ENCODE measurements at places on chromosomes 4 and X.
A peak's percentile ranks its signal among the peaks of the same experiment; 100 is the strongest.

DNA sequence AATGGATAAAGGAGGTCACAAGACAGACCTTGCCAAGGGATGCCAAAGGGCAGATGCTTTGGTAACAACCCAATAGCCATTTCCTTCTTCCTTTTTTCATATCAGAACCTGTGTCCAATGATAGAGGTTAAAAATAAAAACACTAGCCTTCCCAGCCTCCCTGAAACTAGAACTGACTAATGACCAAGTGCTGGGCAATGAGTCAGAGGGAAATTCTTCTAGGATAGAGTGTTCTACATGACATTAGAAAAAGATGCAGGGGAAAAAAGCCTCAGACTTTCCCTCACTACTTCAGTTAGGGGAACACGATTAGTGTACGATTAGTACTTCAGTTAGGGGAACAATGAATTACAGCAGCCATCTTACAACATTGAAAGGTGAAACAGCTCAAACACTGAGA lies 29.3 kb upstream of the FAM47C start:
- DNase-seq, result no peak

GRCh38 chrX:40127052-40127451 lies 29.3 kb upstream of the BCOR start:
- no peak for DNase-seq

DNA sequence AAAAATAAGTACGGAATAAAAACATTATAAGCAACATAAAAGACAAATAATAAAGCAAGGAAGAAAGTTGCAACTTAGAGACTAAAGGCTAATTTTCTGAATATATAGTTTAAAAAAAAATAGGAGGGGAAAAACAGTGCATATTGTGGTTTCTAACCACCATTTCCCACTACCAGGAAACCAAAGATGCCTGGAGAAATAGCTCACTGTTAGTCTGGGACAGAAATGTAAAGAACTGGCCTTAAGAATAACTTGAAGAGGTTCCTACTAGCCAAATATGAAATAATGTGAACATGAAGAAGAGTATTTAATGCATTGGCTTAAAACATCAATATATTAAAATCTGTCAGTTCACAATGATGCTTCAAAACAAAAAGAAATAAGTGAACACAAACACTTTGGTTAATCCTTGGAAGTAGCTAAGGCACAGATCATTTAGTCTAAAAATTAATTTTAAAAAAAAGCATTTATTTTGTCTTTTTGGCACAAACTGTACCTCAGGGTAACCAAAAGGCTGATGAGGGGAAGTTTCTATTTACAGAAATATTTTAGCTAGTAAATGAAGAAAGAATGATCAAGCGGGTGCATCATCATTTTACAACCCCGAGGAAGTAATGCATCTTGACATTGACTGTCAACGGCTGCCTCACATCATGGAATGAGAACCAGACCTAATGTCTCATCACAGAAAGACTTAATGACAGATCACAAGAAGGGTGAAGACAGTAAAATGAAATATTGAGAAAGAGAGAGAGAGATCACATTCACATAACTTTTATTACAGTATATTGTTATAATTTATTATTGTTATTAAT lies 297.2 kb upstream of the LDB2 start:
- DNase-seq, result no peak

GRCh38 chr4:8278421-8279287 lies 9.1 kb downstream of the HTRA3 start:
- no peak for DNase-seq

GRCh38 chr4:5467111-5467510 lies 241.2 kb downstream of the EVC2 start:
- no peak for DNase-seq

- no peak for DNase-seq
Observed at GRCh38 chrX:101685923-101686322, 26.3 kb upstream of the ARMCX2 start.

DNA sequence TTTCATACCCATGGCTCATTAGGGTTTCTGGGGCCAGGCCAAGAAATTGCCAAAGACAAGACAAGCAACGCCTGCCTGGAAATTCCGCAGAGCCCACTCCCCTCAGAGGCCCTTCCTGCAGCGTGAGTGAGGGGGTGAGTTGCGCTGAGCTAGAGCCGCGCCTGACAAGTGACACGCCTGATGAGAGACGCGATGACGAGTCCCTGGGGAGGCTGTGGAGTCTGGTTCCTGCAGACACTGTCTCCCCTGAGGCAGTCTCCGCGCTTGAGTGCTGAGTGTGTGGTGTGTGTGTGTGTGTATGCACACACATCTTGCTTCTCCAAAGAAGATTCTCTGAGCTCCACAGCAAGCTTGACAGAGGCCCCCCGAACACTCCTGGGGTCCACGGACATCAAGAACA lies 269.8 kb downstream of the BCOR start:
- DNase-seq, result no peak

GRCh38 chr4:128286474-128287058 lies 1.0 kb downstream of the PGRMC2 start:
- no peak for DNase-seq

DNA sequence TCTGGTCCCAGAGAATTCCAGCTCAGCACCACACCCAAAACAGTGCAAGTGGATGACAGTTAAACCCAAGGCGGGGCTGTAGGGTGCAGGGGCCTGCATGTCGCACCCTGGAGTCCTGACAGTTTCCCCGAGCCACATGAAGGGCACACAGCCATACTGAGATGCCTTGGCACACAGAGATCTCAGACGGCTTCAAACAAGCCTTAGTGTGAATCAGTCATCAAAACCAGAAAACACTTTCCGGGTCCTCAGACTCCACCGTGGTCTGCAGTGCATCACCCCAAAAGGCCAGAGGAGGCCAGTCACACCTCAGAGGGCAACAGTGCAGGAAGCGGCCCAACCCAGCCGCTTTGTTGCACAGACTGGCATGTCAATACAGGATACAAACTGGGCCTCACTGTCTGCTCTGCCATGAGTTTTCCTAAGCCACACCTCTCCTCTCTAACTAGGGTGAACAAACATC lies 64.6 kb upstream of the ENPP6 start:
- DNase-seq, result no peak

- DNase-seq, result no peak
Observed at GRCh38 chrX:113804819-113805218, 779.1 kb upstream of the HTR2C start.

DNA sequence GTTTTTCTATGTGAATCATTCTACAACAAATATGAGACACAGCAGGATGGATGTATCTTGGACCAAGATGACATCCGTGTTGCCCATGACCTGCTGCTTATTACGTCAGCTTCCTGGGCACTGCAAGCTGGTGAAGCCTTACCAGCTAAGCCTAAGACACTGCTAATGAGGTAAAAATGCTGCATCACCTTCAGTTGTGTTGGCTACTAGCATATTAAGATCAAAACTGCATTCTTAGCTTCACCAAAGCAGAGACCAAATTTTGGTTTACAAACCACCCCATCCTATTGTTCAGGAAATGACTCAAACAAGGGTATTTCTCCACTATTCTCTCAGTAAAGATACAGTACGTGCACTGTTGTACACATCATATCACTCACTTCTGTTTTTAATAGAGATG lies 50.3 kb downstream of the MAML3 start:
- no peak for DNase-seq

DNA sequence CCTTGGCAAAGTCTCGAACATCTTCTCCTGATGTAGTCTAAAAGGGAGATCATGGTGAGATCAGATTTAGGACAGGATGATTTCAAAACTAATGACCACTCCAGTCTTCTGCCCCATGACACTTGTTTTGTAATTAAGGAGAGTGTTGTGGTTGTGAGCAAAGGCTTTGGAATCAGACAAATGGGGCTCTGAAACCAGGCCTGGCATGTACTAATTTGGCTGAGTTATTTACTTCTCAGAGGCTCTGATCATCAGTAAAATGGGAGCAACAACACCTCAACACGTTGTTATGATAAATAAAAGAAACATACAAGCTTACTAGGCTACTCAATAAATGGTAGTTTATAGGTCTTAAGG lies 106.9 kb upstream of the FTHL17 start:
- no peak for DNase-seq

GRCh38 chrX:130770615-130771014 lies 132.4 kb downstream of the ENOX2 start:
- DNase-seq, result no peak

- DNase-seq, result no peak
Observed at GRCh38 chr4:188433741-188434315, 294.6 kb downstream of the TRIML1 start.

DNA sequence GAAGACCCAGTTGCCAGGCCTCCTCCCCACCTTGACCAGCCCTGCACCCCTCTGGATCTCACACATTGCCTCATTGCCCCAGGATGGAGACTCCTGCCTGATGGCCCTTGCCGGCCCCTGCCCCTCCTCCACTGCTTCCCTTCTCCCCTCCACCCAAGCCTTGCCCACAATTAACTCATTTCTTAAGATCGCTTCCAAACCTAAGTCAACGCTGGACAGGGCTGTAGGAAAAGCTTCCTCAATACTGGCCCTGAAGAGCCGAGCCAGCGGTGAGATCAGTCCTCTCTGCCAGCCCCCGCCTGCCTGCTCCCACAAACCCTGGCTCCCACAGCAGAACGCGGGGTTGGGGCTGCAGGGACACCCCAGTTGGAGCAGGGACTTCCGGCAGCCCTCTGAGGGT lies 7.5 kb upstream of the HAUS7 start:
- DNase-seq, result no peak

- no peak for DNase-seq
Observed at GRCh38 chr4:122766353-122766705, 33.8 kb downstream of the BBS12 start.

DNA sequence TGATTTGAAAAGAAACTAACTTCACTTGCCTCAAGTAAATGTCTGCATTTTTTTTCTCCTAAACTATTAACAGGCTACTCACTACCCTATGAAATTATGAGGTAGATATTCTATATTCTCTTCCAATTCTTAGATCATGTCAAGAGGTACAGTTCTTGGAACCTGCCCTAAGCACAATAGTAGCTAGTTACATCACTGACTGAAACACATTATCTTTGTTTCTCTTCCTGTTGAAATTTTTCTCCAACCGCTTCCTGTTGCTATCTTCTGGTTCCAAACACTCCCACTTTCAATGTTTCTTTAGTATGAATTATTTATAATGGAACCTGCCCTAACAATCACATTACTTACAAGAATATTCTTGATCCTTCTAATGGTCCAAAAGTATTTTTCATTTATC lies 5.0 kb upstream of the BANK1 start:
- no peak for DNase-seq

- DNase-seq, result no peak
Observed at GRCh38 chr4:8547912-8548730, 32.1 kb upstream of the GPR78 start.

DNA sequence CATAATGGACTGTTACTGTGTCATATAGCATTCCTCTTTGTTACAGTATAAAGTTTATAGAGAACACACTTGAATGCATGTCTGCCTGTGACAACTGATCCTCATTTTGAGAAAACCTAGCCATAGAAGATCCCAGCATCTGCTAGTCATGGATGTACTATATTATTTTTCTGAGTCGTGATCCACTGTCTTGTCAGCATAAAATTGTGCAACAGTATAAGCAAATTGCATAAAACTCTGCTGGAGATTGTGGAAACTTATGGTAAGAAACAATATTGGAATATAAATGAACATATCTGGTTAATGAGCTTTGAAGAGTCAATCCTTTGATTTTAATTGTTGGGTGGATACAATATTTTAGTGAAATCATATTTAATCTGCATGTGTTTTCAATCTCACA lies 3.6 kb downstream of the NEIL3 start:
- no peak for DNase-seq

- DNase-seq, result no peak
Observed at GRCh38 chr4:33649471-33649870, 2594.8 kb downstream of the ARAP2 start.

DNA sequence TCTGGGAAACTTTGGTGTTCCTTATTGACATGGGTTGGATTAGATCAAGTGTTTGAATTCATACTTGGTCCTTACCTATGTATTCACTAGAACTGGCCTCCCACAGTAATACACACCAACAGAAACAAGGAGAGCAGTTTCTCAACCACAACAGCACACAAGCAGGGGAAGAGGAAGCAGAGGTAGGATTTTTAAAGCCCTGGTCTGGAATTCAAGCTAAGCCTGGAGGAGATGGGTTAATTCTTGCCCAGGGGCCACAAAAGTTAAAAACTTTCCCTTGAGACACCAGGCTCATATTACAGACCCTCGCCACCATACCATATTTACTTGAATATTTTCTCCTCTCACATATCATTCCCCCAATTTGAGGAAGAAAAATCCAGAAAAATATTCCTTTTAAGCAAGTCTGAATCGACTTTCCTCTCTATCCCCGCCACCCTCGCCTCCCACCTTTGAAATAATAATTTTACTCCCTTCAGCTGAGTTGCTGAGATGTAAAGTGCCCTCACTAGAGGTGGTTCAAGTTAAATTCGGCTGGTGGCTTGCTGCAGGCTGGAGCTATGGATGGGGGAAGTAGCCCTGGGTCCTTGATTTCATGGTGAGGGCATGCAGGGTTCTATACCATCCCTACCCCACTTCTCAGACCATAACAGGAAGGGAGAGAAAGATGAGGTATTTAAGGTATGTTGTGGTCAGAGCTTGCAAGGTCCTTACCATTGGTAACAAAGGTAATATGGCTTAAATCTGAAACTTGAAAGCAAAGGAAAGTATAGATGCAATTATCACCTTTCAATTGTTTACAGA lies 440.2 kb downstream of the INPP4B start:
- DNase-seq, result no peak

DNA sequence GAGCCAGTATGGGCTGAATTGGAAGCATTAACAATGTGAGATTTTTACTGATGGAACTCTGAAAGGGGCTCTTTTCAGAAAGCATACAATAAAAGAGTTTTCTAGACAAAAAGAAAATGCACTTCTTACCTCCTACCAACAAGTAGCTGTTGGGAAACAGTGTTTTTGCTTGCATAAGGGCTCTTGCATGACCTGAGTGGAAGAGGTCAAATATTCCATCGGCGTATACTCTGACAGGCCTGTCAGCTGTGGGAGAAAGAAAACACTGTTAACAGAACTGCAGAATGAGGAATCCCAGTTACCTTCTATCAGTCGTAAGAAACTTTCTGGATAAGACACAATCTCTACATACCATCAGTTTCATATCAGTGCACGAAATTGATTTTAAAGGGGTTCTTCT lies 39.5 kb downstream of the PCYT1B start:
- no peak for DNase-seq

- DNase-seq, result no peak
Observed at GRCh38 chrX:25207803-25208475, 192.2 kb upstream of the ARX start.

- DNase-seq, result peak; percentile 58
Observed at GRCh38 chr4:74038086-74038424, 434 bp downstream of the CXCL3 start.
